ENCODE measurements at places on chromosomes 2 and 18.

- DNase-seq: peak; percentile 91
Observed at GRCh38 chr2:38146275-38146906, 70.4 kb upstream of the CYP1B1 start.

DNA sequence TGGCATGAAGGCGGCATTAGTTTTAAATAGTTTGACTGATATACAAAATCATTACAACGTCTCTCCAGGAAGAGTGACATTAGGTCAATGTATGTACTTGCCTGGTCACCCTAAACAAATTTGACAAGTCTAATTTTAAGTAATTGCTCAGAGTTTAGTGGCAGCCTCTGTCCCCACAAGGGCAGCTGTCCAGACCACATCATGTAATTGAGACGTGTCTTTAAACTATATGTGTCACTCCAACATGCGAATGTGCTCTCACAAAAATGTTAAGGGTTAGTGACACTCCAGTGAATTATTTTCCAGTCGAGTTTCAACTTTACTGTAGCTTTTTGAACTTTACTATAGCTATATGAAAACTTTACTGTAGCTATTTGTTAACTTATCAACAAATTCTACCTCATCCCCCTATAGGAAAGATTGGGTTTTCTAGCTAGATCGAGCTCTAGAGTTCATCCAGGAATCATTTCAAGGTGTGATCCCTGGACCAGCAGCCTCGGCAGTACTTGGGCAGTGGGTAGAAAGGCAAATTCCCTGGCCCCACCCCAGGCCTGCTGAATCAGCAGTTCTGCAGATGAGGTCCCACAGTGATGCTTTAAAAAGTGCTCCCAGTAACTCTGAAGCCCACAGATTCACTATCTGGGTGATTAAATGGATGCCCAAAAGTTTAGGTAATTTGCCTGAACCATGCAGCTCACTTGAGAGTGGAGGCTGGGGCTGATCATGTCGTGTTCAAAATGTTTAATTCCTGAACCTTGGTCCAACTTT, 66.4 kb upstream of the POU3F3 start:
- no peak for DNase-seq

DNA sequence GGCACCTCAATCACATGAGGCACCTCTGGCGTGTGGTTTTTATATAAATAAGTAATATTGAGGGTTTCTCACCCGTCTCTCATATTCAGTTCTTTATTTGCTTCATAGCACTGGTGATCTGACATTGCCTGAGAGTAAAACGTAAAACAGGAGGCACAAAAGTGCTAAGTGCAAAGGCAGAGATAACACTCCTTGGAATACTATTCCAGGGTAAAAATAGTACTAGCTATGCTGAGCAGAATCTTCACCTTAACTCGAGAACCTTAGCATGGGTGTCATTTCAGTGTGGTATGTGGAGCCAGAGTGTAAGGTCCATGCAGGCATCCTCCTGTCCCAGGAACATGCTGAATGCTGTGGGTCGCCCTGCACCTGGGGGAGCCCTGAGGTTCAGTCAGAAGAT, 26.9 kb downstream of the ZCCHC2 start:
- no peak for DNase-seq

DNA sequence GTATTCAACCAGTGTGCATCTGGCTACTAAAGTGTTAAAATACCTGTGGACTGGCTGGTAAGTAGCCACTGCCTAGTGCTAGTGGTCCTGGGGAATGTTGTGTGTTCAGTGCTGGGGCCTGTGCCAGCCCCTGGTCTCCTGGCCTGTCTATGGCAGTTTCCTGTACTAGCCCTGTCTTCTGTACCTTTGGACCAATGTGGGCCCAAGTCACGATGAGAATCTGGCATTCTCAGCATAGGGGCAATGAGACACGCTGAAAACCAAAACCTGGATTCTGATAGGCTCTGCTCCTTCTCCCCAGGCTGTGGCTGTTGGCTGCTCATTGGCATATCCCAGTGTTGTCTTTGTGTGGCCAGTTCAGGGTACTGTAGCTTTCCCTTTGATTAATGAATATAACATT, 170.4 kb downstream of the PTPRM start:
- no peak for DNase-seq

DNA sequence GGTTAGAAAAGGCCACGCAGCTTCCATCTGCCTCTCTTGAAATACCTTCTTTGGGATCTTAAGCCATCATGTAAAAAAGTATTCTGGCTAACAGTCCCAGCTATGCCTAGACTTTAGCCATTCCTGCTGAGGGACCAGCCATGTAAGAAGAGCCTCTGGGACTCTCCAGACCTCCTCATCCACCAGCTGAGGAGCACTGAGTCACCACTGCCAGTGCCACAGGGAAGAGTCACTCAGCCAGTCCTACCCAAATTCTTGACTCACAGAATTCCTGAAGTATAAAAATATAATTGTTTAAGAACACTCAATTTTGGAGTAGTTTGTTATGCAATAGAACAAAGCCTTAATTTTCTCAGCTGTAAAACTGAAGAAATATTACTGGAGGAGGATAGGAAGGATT, 436.7 kb downstream of the ZEB2 start:
- peak; percentile 72 for DNase-seq

- DNase-seq: no peak
Observed at GRCh38 chr2:175855794-175856453, 146.1 kb downstream of the LNPK start.

DNA sequence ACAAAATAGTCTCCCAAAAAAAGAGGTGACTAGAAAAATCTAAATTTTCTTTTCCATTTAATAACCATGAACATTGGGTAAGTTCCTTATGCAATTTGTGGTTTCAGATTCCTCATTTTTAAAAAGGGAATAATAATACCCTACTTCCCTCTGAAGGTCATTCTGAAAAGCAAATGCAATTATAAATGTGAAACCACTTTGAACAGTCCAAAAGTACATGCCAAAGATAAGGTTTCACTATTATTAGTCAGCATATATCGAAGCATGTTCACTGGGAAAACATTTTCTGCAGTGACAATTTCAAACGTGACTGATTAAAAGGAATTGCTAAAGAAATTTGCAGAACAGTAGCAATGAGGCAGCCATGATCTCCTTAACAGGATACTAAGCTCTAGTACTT, 100.1 kb upstream of the RNF152 start:
- DNase-seq: peak; percentile 68

DNA sequence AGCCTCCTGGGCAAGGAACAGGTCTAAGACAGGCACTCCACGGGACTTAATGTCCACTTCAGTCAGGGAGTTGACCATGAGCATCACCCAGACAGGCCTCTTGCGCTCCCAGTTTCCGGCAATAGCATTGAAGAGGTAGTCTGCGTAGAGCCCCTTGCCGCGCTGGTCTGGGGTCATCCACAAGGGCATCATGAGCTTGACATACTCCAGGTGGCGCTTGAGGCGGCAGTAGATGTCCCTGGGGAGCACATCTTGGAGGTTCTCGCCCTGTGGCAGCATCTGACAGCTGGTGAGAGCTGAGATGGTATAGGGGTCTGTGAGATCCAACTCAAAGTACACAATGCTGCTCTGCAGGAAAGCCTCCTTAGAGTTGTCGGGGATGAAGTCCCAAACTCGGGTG, 10.6 kb downstream of the TRABD2A start:
- no peak for DNase-seq

- no peak for DNase-seq
Observed at GRCh38 chr2:109378682-109379081, 235.1 kb downstream of the SEPTIN10 start.

GRCh38 chr2:27873091-27873490, 17.1 kb downstream of the RBKS start:
- no peak for DNase-seq

GRCh38 chr2:457792-458424, 170.0 kb upstream of the ALKAL2 start:
- DNase-seq: no peak

Measured in stromal cell of bone marrow (primary cell).